CD4-positive, alpha-beta T cell (primary cell): ENCODE measurements at places on chromosomes 12 and 14.
A peak's percentile ranks its signal among the peaks of the same experiment; 100 is the strongest.

GRCh38 chr12:59742841-59743240, 147.0 kb downstream of the SLC16A7 start:
- no peak overlapping the region for H3K4me3 ChIP-seq
- H3K27me3 ChIP-seq, result no peaks in the 10 kb centered on the region
- no peak overlapping the region for H3K27ac ChIP-seq
- H3K36me3 ChIP-seq, result peaks cover 5% of the 10 kb centered on the region

GRCh38 chr14:76581592-76581991, 179.7 kb upstream of the VASH1 start:
- H3K27me3 ChIP-seq, result no peaks in the 10 kb centered on the region
- no peaks in the 10 kb centered on the region for H3K36me3 ChIP-seq
- H3K27ac ChIP-seq, result no peak overlapping the region
- H3K4me1 ChIP-seq, result no peaks in the 10 kb centered on the region

DNA sequence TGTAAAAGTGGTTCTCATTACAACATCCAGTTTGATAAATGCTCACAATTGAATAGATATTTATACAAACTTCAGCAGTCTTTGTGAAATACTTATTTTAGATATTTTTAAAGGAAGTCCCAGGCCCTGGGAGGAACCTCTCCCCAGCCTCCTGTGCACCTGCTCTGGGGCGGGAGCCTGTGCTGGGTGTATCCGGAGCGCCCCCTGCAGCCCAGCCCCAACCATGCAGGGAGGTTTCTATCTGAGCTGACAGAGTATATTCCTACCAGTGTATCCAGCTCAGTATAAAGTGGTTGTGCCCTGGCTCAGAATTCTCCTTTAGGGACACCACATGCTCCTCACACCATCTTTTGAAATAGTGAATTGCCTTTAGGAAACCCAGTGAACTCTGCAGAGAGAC, 851.8 kb downstream of the TMEM121 start:
- H3K27ac ChIP-seq, result no peak overlapping the region
- H3K4me1 ChIP-seq, result peaks cover 16% of the 10 kb centered on the region
- H3K4me3 ChIP-seq, result no peak overlapping the region
- no peaks in the 10 kb centered on the region for H3K36me3 ChIP-seq

- no peaks in the 10 kb centered on the region for H3K27me3 ChIP-seq
- no peaks in the 10 kb centered on the region for H3K4me1 ChIP-seq
- H3K36me3 ChIP-seq, result peaks cover 6% of the 10 kb centered on the region
- no peak overlapping the region for H3K27ac ChIP-seq
Measured at GRCh38 chr12:100105661-100106060, 37.0 kb downstream of the BLTP3B start.

GRCh38 chr14:45247427-45247826, 5.6 kb downstream of the MIS18BP1 start:
- no peaks in the 10 kb centered on the region for H3K36me3 ChIP-seq
- no peak overlapping the region for H3K4me3 ChIP-seq
- DNase-seq, result no peak
- no peaks in the 10 kb centered on the region for H3K27me3 ChIP-seq

GRCh38 chr12:51028126-51028812, 2.1 kb upstream of the SLC11A2 start:
- no peaks in the 10 kb centered on the region for H3K27me3 ChIP-seq
- no peak overlapping the region for H3K27ac ChIP-seq
- peaks cover 41% of the 10 kb centered on the region for H3K4me1 ChIP-seq
- DNase-seq, result no peak
- no peak overlapping the region for H3K4me3 ChIP-seq
- H3K36me3 ChIP-seq, result no peaks in the 10 kb centered on the region

- H3K27ac ChIP-seq, result no peak overlapping the region
- no peaks in the 10 kb centered on the region for H3K36me3 ChIP-seq
- H3K4me1 ChIP-seq, result no peaks in the 10 kb centered on the region
- H3K27me3 ChIP-seq, result no peaks in the 10 kb centered on the region
- DNase-seq, result no peak
Measured at GRCh38 chr12:82130762-82131161, 227.4 kb downstream of the CCDC59 start.

GRCh38 chr14:94523265-94523664, 14.0 kb upstream of the SERPINA12 start:
- no peak for DNase-seq
- H3K27me3 ChIP-seq, result no peaks in the 10 kb centered on the region
- H3K4me3 ChIP-seq, result no peak overlapping the region
- H3K36me3 ChIP-seq, result no peaks in the 10 kb centered on the region
- H3K27ac ChIP-seq, result no peak overlapping the region

DNA sequence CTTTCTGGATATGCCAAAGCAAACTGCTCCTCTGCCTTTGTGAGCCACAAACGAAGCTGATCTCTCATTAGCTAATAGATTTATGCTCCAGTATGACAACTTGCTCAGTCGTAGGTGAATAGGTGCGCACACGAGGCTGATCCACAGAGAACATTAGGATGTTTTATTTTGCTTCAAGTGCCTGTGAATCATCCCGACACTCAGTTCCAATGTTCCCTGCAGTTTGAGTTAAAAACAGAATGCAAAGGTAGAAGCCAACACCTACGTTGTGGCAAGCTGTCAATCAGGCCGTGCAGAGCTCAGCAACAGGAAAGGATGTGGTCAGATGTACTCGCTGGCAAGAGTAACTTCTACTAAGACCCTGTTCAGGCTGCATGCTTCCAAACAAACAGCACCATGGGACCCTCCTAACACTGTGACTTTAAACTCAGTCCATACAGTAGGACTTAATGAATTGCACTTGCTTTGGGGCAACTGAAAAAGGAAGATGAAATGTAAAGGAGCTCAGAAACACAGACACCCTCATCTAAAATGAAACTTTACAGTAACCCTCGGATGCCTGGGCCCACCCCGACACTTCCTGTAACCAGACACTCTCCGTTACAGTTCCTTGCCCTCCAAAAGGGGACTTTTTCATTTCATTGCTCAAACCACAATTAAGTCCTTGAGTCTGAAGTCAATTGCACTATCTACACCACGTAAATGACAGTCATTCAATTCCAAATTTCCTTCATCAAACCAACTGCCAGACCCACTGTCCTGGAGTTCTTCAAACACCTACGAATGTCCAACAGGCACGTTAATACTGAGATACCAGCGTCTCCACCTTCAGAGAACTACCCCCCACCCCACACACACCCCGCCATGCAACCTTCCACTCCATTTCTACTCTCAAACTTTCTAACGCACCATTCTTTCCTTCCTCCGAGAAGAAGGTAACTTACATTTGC, 1.6 kb downstream of the CCDC88C start:
- DNase-seq, result peak; percentile 91
- H3K27ac ChIP-seq, result peak overlapping the region; percentile 96
- peaks cover 59% of the 10 kb centered on the region for H3K4me1 ChIP-seq
- peak overlapping the region; percentile 91 for H3K4me3 ChIP-seq

DNA sequence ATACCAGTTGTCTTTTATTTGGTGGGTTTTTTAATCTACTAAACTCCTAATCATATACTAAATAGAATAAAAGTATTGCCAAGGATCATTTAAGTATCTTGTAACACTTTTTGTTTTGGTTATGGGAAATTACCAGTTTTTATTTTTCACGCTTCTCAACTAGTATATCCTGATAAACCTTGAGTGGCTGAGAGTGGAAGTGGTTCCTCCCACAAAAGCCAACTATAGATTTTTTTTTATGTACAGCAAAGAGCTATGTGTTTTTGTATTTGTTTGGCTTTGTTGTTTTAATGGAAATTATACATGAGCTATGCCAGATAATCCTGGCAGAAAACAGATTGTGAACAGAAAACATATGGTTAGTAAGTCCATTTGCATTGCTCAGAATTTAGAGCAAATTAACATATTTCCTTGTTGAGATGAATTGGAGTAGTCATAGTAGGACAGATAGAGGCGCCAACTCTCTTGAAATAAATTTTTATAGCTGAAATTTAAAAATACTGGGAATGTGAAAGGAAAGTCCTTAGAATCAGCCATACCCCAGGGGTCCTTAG, 60.9 kb upstream of the PSMA6 start:
- no peaks in the 10 kb centered on the region for H3K27me3 ChIP-seq
- H3K27ac ChIP-seq, result no peak overlapping the region
- peaks cover 10% of the 10 kb centered on the region for H3K4me1 ChIP-seq

GRCh38 chr12:124862768-124863415, 772 bp downstream of the SCARB1 start:
- no peak for DNase-seq
- H3K27me3 ChIP-seq, result no peaks in the 10 kb centered on the region
- peak overlapping the region; percentile 51 for H3K4me3 ChIP-seq
- H3K36me3 ChIP-seq, result no peaks in the 10 kb centered on the region
- H3K4me1 ChIP-seq, result peaks cover 18% of the 10 kb centered on the region
- H3K27ac ChIP-seq, result no peak overlapping the region

GRCh38 chr14:94458558-94459205, 6.1 kb upstream of the SERPINA11 start:
- no peaks in the 10 kb centered on the region for H3K36me3 ChIP-seq
- H3K27me3 ChIP-seq, result peaks cover 8% of the 10 kb centered on the region
- H3K4me3 ChIP-seq, result no peak overlapping the region
- no peak for DNase-seq
- H3K27ac ChIP-seq, result no peak overlapping the region

DNA sequence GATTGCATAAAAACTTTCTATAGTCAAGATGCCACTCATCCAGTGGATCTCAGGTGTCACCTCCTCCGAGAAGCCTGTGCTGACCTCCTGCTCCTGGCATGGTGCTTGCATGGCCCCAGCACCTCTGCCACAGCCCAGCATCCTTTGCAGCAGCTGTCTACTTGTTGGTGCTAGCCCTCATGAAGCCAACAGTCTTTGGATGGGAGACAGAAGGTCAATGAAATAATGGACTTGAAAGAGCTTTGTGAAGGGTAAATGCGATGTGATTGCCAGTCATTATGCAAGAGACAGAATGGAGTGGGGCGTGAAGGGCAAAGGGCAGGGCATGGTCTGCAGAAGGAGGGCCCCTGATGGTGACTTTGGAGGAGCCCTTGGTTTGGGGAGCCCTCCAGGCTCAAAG, 63.0 kb upstream of the CLMN start:
- no peak overlapping the region for H3K27ac ChIP-seq
- DNase-seq, result no peak
- H3K4me1 ChIP-seq, result no peaks in the 10 kb centered on the region
- no peaks in the 10 kb centered on the region for H3K36me3 ChIP-seq

DNA sequence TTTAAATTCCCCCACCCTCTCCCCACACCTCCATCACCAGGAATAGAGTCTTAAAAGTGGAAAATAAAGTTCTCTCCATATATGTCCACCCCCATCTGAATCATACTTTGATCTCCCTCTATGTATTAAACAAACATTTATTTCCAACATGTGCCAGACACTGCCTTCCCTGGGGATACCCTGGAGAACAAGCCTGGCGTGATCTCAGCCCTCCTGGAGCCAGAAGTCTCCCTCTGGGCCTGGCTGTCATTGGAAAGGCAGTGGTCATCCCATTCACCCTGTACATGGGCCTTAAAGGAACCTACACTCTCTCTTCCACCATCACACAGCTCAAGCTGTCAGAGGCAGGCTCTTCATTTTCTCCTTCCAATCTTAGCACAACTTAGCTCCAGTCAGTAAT, 143.6 kb downstream of the EMP1 start:
- no peak overlapping the region for H3K4me3 ChIP-seq
- H3K4me1 ChIP-seq, result no peaks in the 10 kb centered on the region
- peaks cover 5% of the 10 kb centered on the region for H3K27me3 ChIP-seq
- H3K36me3 ChIP-seq, result no peaks in the 10 kb centered on the region
- no peak overlapping the region for H3K27ac ChIP-seq

DNA sequence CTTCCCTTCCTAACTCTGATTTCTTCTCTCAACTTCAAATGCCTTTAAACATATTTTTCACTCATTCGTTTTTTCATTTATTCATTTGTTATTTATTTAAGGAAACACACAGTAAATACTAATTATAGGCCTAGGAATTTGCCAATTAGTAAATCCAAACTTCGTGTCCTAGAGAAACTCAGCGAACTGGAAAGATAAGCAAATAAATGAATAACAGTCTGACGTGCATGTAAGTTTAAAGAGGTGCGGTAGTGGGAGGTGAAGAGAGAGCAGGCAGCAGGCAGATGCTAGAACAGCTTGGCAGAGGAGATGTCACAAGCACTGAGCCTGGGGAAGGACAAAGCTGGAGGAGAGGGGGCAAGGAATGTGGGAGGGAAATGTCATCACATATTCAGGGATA, 228.2 kb downstream of the DPY19L2 start:
- no peak overlapping the region for H3K4me3 ChIP-seq
- no peaks in the 10 kb centered on the region for H3K36me3 ChIP-seq
- no peak overlapping the region for H3K27ac ChIP-seq
- no peak for DNase-seq
- H3K4me1 ChIP-seq, result no peaks in the 10 kb centered on the region

GRCh38 chr12:119683413-119683812, 15.5 kb downstream of the PRKAB1 start:
- H3K4me3 ChIP-seq, result no peak overlapping the region
- peaks cover 11% of the 10 kb centered on the region for H3K4me1 ChIP-seq
- no peak overlapping the region for H3K27ac ChIP-seq
- DNase-seq, result no peak
- peaks cover 38% of the 10 kb centered on the region for H3K36me3 ChIP-seq

GRCh38 chr12:85711735-85712390, 124.3 kb downstream of the RASSF9 start:
- no peaks in the 10 kb centered on the region for H3K27me3 ChIP-seq
- no peaks in the 10 kb centered on the region for H3K4me1 ChIP-seq
- DNase-seq, result no peak
- H3K27ac ChIP-seq, result no peak overlapping the region
- H3K4me3 ChIP-seq, result no peak overlapping the region
- no peaks in the 10 kb centered on the region for H3K36me3 ChIP-seq

GRCh38 chr12:113040722-113041171, 15.8 kb upstream of the DTX1 start:
- no peaks in the 10 kb centered on the region for H3K27me3 ChIP-seq
- H3K4me1 ChIP-seq, result no peaks in the 10 kb centered on the region
- H3K27ac ChIP-seq, result no peak overlapping the region
- no peak for DNase-seq
- no peak overlapping the region for H3K4me3 ChIP-seq
- no peaks in the 10 kb centered on the region for H3K36me3 ChIP-seq

- no peaks in the 10 kb centered on the region for H3K4me1 ChIP-seq
- peaks cover 4% of the 10 kb centered on the region for H3K36me3 ChIP-seq
- H3K27me3 ChIP-seq, result no peaks in the 10 kb centered on the region
- no peak overlapping the region for H3K4me3 ChIP-seq
Measured at GRCh38 chr12:10590966-10591365, 22.4 kb downstream of the MAGOHB start.

GRCh38 chr12:98579835-98580234, 13.7 kb upstream of the SLC25A3 start:
- no peaks in the 10 kb centered on the region for H3K4me1 ChIP-seq
- no peaks in the 10 kb centered on the region for H3K27me3 ChIP-seq
- no peak for DNase-seq
- H3K36me3 ChIP-seq, result no peaks in the 10 kb centered on the region
- no peak overlapping the region for H3K4me3 ChIP-seq

GRCh38 chr12:23472329-23472971, 477.0 kb downstream of the SOX5 start:
- no peaks in the 10 kb centered on the region for H3K36me3 ChIP-seq
- H3K27me3 ChIP-seq, result no peaks in the 10 kb centered on the region
- H3K4me1 ChIP-seq, result no peaks in the 10 kb centered on the region
- no peak overlapping the region for H3K27ac ChIP-seq
- no peak for DNase-seq
- H3K4me3 ChIP-seq, result no peak overlapping the region
